ENCODE measurements at places on chromosomes 6 and 20. TPM values are rescaled to one million over a fixed set of nuclear protein-coding genes. Genes with fewer than 3 reads are reported as not detected.

The RTN4IP1 gene
- 8.5 TPM for polyA plus RNA-seq

The SLC52A3 gene
- not detected for polyA plus RNA-seq

The CLIC5 gene
- not detected for polyA plus RNA-seq

The DDX43 gene
- polyA plus RNA-seq = not detected

The LY86 gene
- polyA plus RNA-seq = not detected

The HSPA1B gene
- 120 TPM for polyA plus RNA-seq

The DPPA5 gene
- not detected for polyA plus RNA-seq

Measured in neural cell (in vitro differentiated cells).